SW 1271 (cell line): ENCODE measurements at places on chromosomes 13 and 19.

- DNase-seq: no peak
Observed at GRCh38 chr19:35293363-35293739, 1.4 kb downstream of the MAG start.

DNA sequence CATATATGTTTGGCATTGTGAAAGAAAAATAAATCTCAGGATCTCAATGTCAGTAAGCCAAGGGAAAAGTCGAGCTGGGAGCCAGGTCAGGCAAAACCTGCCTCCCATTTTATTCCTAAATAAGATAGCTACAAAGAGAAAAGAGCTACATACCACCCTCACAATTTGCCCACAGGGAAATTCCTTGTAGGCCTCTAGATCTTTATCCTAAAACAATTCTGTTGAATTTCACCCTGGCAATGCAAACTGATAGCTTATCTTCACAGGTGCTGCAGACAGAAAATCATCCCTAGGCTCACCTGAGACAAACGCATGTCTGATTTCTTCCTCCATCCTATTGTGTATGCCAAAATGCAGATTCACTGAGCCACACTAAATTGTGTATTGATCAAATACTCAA, 2587.1 kb downstream of the PCDH9 start:
- no peak for DNase-seq

DNA sequence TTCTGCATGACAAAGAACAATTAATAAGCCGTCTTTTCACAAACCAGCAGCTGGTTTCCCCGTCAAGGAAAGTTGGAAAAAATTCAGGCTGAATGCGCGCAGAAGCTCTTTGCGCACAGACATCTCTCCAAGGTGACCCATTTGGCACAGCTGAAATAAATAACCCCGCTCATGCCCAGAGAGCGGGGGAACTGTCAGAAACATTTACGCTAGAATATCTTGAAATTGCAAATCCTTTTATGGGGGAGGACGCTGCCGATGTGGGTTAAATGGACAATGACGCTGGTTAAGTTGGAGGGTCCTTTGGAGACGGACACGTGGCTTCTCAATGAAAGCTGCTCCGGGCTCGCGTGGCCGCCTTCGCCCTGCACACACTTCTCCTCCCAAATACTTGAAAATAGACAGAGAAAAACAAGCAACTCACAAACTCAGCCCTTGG, 30.6 kb downstream of the GSX1 start:
- DNase-seq: no peak

GRCh38 chr19:55670280-55671053, 4.6 kb upstream of the EPN1 start:
- DNase-seq: no peak

GRCh38 chr19:39003188-39003587, 27.6 kb upstream of the FBXO17 start:
- DNase-seq: no peak
